ENCODE measurements at places on chromosomes 2 and 18.

DNA sequence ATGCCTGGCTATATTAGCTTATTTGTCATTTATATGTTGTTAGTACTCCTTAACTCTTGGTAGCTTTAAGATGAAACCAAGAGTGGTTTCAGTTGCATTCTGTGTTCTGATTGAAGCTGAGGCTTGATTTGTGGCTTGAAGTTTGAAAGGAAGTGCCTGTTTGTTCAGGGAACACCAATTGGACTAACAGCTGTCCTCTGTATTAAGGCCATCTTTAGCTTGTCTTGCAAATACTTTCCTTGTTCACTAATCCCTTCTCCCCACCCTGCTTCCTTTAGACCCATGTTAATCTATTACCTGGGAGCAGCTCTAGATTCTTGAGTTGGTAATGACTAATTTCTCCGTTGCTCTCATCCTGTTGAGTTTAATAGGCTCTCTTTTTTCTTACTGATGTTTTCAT is 13.4 kb downstream of the ITGA6 start:
- DNase-seq, result no peak

DNA sequence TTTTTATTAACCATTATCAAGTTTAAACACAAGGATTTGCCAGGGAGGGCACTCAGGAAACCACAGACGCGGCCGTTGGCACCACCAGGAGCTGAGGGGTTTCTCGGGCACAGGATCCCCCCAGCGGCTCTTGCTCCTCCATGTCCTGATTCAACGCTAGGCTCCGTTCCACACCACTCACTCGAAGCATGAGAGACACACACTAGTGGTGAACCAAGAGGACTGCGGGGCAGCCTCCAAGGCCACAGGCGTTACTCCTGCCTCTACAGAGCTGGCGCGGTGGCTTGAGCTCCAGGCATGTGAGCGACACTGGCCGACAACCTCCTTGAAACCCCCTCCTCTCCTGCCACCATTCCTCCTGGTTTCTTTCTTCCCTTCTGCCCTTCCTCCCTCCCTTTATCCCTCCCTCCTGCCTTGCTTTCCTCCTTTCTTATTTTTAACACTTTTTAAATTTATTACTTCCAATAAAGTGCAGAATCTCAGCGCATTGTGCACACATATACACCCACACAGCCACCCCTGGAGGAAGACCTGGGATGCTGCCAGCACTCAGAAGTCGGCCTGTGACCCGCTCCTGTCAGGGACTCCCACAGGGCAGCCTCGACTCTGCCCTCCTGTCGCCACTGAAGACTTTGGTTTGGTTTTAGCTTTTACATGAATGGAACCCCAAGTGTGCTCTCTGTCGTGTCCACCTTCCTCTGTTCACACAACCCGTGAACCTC is 21.7 kb downstream of the COX7A2L start:
- DNase-seq, result no peak

DNA sequence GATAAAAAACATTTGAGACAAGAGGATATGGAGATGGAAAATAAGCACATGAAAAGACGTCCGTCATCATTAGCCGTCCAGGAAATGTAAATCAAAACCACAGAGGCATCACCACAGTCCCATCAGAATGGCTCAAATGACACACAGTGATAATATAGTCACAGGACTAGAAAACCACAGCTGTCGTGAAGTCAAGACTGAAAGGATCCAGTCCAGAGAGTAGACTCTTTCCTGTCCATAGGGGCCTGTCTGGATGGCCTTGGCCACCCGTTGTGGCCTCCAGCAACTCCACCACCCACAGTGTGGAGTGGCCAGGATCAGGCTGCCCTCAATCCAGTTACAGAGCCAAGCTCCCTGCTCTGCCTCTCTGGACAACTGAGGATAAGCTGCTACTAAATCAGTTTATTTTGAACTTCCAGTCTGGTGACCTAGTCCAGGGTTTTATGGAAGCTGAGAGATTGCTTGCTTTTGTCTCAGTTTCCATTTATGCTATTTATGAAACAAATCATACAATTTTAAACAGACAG is 60.4 kb downstream of the RHOB start:
- no peak for DNase-seq

GRCh38 chr2:134009440-134009839 is 244.4 kb upstream of the MGAT5 start:
- DNase-seq, result no peak

DNA sequence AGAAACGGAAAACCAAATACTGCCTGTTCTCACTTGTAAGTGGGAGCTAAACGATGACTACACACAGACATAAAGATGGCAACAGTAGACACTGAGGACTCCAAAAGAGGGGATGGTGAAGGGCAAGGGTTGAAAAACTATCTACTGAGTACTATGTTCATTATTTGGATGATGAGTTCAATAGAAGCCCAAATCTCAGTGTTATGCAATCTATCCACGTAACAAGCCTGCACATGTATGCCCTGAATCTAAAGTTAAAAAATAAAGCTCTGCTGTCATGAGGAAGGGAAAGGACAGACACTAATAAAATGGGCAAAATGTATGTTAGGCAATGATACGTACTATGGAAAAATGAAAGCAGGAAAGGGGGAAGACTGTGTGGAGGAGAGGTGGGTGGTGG is 376.0 kb downstream of the TGIF1 start:
- DNase-seq, result no peak

GRCh38 chr2:88764850-88765153 is 73.3 kb downstream of the RPIA start:
- DNase-seq, result no peak

GRCh38 chr2:187942876-187943275 is 348.8 kb upstream of the GULP1 start:
- DNase-seq, result peak; percentile 9

DNA sequence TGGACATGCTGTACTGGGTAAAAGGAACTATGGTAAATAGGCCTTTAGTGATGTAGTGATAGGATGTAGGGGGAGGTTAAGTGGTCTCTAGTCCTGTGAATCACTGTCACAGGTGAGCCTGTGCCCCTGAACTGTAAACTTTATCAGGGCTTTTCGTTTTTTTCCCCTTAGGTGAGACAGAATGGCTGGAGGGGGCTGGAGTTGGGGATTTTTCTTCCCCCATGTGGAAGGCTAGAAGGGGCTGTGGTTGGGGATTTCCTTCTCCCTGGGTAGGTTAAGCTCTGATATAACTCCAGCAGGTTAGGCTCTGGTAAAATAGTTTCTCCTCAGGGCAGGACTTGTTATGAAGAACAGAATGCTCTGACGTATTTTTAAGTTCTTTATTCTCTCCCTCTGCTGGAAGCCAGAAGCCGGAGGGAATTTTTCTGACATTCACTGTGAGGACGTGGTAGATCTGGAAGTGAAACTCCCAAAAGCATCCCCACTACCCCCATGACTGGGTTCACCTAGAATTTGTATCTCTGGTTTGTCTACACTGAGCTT is 28.5 kb downstream of the PIKFYVE start:
- DNase-seq, result no peak

GRCh38 chr2:239152916-239153305 is 247.9 kb downstream of the HDAC4 start:
- DNase-seq, result no peak
